Jurkat, Clone E6-1 (cell line): ENCODE measurements at places on chromosomes 16 and 17.

DNA sequence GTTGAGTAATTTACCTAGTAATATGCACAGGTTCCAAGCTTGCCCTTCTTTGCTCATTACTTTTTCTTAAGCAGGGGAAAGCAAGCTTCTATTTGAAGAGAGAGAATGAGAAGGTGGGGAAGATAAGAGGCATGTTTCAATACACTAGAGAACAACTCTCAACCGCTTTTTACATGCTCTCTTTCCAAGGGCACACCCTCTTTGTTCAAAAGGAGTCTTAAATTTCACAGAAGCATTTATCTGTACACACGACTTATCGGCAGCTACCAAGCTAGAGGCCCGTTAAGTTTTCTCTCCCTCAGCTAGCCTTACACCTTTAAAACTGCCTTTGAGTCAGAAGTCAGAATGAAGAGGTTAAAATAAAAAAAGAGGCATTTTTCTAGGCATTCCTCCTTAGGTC is 79.6 kb downstream of the STH start:
- DNase-seq, result no peak

DNA sequence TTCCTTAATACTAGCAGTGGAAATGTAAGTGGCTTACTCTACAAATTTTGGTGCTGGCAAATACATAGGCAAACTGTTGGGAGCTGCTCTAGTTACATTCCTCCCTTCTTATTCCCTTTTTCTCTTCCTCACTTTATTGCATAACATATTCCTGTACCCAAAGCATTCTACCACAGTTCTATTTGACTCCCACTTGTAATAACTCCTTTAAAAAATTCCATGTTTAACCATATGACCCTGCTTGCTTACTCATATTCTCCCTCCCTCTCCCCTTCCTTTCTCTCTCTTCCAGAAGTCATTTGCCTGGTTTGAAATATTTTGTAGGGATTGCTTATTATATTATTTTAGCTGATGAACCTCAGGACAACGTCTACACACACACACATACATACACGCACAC is 22.7 kb downstream of the NQO1 start:
- DNase-seq, result no peak

DNA sequence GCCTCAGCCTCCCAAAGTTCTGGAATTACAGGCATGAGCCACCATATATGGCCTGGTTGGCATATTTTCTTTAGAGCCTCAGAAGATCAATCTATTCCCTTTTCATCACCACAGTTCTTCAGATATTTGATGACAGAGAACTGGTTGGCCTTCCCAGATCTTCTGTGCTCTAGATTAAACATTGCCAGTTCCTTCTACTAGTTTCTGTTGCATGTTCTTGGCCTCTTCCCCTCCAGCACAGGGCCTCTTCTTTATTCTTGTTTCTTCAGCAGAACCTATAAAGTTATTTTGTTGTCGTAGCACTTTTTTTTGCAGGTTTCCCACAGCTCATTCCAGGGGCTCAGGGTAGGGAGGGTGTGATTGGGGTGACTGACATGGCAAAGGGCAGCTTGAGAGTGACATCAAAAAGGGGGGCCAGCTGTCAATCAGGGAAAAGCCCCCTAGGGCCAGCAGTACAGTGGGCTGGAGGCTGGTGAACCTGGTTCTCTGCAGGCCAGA is 9.3 kb downstream of the CHD9 start:
- no peak for DNase-seq

DNA sequence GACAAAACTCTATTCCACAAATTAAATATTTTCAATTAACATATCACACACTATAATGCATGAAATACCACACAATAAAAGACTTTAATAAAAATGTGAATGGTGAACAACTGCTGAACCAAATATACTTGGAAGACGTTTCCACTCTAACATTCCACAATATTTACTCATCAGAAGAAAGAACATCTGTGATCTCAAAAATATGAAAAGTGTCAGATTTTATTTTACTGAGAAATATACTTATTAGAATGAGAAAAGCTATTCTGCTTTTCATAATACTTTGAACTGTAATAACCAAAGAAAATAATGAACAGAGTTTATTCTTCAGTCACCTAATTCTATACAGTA is 181.8 kb upstream of the AXIN2 start:
- DNase-seq, result no peak

- no peak for DNase-seq
Observed at GRCh38 chr17:38510421-38511149, 82.3 kb downstream of the ARHGAP23 start.

- DNase-seq, result no peak
Observed at GRCh38 chr16:25066426-25066746, 45.2 kb upstream of the LCMT1 start.

- no peak for DNase-seq
Observed at GRCh38 chr16:3727806-3728381, 10.6 kb upstream of the TRAP1 start.

DNA sequence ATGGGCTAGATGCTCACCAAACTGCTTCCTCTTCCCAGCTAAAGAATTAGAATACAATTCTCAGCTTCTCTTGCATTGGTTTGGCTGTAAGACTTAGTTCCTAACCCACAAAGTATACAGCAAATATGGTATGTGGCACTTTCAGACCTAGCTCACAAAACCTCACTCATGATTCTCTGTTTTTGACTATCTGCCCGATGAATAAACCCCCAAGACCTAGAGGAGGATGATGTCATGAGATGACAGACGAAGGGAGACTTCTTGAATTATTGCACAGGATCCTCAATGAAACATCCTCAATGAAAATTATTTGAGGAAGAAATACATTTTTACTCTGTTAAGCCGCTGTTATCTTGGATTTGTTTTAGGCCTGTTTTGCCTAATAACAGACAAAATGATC is 14.3 kb downstream of the CNOT1 start:
- no peak for DNase-seq

DNA sequence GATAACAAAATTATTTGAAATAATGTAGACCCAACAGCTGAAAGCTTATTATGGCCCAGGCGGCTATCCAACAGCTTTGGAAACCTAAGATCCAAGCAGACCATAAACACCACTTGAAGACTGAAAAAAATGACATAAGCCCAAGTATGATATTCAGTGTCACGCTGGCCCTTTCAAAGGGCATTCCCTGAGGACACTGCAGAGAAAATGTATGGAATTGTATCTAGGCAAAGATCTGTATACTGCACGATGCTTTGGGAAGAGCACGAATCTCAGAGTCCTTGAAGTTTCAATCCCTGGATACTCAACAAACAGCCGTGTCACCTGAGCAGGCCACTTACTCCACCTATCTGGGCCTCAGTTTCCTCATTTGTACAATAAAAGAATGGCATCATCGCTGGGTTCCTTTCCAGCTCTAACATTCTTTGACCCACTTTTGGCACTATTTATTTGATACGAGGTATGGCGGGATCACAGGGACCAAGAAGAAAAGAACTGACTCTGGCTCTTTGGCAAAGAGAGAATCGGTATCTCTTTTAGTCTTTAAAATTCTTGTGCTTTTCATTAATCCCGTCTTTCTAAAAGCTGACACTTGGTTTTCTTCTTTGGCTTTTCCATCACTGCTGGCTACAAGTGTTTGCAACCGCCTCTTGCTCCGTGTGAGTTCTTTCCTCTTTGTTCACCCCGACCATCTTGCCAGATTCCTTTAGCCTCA is 1.2 kb downstream of the STAT5B start:
- DNase-seq, result no peak

- no peak for DNase-seq
Observed at GRCh38 chr16:49465661-49466528, 92.3 kb downstream of the C16orf78 start.

DNA sequence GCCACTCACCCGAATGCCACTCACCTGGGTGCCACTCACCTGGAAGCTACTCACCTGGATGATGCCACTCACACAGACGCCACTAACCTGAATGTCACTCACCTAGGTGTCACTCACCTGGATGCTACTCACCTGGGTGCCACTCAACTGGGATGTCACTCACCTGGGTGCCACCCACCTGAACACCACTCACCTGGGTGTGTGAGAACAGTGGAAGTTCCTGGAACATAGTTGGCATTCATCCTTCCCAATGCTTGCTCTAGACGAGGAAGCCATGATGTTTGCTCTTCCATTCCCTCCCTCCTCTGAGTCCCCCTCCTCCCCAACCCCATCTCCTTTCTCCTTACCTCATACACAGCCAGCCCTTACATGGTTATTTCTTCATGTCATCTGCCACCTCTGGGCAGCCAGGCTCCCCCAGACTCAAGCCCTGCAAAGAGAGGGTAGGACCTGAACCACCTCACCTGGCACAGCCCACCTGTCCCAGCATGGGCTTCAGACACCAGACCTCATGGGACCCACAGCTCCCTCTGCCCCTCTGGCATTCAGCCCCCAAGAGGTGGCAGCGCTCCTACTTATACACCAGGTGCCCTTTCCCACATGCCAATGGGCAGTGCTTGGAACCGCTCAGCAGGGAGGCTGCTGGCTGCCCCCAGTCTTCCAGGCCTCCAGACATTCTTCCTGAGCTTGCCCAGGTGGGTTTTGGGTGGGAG is 171.8 kb upstream of the FOXF1 start:
- DNase-seq, result no peak

DNA sequence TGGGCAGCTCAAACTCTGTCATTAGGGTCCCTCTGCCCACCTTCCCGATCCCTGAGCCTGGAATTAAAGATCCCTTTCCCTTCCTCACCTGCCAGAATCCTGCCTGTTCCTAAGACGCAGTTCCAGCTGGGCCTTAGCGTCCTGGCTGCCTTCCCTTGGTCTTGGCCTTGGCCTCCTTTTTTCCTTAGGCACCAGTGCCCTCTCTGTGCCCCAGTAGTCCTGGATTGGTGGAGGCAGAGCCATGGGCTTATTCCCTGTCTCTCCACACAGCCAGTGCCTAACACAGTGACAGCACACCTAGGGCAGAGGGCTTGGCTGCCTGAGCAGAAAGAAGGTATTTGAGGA is 3.5 kb downstream of the TMEM132E start:
- DNase-seq, result no peak

GRCh38 chr17:77555741-77556291 is 402.7 kb upstream of the TNRC6C start:
- peak; percentile 56 for DNase-seq

DNA sequence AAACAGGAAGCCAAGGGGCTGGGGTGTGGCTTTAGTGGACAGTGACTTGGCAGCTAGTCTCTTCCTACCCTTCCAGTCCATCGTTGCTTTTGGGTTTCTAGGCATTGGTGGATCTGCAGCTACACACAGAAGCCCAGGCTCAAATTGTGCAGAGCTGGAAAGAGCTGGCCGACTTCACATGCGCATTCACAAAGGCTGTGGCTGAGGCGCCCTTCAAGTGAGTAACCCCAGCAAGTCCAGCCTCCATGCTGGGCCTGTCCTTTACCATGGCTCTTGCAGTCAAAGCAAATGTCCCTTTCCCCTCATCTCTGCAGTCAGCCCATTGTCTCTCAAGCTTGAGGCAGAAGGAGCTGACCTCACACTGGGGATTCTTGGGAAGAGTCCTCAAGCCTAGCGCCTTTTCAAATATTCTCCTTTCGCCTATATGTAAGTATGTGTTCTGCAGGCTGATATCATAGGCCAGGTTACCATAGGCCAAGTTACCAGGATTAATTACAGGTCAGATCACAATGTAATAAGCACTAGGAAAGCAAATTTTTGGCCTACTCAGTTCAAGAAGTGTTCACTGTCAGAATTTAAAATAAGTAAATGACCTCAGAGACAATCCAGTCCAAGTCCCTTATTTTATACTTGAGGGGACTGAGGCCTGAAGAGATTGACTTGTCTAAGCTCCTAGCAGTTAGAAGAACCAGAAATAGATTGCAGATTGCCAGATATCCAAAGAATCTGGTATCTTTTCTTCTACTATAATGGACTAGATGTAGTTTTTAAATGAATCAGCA is 6.5 kb downstream of the EME1 start:
- DNase-seq, result no peak

DNA sequence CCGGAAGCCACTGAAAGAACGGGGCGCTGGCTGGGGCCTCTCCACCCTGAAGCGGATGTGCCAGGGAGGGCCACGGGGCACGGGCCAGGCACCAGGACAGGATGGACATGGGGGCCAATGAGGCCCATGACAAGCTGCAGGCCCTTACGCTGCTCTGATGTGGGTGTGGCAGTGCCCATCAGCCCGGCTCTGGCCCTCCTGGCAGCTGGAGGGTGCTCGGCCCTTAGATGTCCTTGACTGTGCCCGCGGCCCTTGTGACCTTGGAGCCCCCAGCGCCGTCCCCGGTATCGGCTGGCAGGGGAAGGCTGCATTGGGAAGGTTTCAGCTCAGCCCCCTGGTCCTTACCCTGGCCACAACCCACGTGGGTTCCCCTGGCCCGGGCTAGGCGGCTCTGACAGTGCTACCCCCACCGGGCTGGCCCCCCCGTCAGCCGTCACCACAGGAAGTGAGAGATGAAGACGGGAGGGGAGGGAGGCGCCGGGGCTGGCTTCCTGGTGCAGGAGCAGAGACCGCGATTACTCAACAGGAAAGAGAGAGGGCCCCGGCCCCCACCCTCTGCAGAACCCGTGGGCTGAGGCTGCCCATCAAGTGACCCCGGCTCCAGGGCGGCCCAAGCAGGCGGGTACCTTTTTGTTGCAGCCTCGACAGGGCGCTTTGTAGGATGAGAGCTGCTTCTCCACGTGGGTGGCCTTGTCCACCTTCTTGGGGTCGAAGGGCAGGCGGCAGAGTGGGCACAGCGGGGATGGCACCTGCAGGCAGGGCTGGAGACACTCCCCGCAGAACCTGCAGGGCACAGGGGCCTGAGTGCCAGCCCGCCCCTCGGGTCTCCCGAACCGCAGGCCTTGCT is 5.3 kb downstream of the RNF166 start:
- peak; percentile 89 for DNase-seq

DNA sequence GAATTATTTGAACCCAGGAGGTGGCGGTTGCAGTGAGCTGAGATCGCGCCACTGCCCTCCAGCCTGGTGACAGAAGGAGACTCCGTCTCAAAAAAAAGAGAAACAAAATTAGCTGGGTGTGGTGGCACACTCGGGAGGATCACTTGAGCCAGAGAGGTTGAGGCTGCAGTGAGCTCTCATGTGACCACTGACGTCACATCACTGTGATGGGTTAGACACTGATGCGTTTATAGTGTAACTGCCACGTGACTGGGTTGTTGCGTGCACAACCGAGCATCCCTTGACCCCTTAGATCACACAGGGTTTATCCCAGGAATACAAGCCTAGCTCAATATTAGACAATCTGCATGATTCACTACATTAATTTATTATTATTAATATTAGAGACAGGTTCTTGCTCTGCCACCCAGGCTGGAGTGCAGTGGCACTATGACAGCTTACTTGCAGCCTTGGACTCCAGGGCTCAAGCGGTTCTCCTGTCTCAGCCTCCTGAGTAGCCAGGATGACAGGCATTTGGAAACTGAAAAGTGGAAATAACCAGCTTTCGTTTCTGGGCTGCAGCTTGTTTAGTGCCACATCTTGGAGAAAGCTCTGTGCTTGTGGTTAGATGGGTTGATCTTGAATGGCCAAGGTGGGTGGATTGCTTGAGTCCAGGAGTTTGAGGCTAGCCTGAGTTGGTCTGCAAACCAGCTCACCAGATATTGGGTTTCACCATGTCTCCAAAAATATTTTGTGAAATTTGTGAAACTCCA is 26.4 kb upstream of the ABR start:
- no peak for DNase-seq

- DNase-seq, result no peak
Observed at GRCh38 chr16:81636298-81636993, 142.6 kb upstream of the PLCG2 start.
